Effector memory CD4-positive, alpha-beta T cell (primary cell): ENCODE measurements at places on chromosomes 6 and 20.

DNA sequence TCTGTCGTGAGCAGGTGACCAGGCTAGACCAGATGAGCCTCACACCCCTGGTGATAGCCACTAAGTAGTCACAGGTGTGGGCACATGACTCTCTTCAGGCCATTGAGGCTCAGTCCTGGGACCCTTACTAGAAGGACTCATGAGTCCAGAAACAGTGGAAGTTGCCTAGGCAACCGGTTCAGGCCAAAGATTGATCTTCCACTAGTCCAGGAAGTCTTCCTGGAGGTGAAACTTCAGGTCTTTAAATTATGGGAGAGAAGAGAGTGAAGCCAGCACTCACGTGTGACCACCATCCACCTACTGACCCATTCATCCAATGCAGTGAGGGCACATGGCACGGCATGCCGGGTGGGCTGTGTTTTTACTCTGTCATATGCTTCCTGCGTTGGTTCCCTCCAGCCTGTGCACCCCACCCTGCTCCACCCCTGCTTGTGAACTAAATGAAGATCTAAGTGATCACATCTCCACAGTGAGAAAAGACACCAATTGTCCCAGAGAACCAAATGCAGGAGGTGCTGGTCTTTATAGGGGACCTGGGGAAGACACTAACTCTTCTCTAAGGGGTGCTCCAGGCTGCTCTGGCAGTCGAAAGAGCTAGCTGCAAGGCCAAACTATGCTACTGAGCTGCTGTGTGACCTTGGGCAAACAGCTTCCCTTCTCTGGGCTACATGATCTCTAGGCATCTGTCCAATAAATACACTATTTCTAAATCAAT lies 12.5 kb upstream of the STX16 start:
- no peak for DNase-seq

GRCh38 chr6:157490611-157491269 lies 109.8 kb downstream of the ZDHHC14 start:
- no peak for DNase-seq

GRCh38 chr6:10867952-10868351 lies 13.9 kb downstream of the GCM2 start:
- no peak for DNase-seq

DNA sequence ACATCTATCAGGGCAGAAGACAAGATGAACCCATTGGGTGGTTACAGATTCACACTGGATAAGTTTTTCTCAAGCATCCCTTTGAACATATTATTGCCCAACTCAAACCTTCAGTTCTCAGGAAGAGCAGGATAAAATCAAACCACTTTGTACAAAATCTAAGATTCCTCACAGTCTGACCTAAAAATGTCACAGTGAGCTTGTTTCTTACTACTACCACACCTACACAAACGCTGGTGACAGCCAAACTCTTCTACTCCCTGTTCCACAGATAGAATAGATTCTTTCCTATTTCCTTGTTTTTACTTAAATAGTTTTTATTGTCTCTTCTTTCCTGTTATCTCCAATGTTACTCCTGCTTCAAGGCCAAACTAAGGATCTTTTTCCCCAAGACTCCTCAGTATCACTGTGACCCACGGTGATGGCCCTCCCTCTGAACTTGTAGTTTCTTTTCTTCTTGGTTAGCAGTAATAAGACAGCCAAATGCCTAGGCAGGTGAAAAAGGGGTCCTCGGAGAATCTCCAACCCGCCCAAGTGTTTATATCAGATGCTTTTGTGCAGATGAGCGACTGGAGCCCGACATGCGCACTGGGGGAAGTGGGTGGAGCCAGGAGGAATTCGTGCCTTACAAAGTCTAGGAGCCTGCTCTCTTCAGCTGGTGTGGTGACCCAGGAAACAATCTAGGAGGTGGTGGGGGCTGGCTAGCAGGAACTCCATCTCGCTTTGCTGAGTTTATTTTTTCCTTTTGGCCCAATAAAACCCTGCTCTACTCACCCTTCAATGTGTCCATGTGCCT lies 53.4 kb downstream of the SEL1L2 start:
- no peak for DNase-seq

GRCh38 chr20:29873946-29874345 lies 1383.5 kb upstream of the DEFB115 start:
- no peak for DNase-seq

DNA sequence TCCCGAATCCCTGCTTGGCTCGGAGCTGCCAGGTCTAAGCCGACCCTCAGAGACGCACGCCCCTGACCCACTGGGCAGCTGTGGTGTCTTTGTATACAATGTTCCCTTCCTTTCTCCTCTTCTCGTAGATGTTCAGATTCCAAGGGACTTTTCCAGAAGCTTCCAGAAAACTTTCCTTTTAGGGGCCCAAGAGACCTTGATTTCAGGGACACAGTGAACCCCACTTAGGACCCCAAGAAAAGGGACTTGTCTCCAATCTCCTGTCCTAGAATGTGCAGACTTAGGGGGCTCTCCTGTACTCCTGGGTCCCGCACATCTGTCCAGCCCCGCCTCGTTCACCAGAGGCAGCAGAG lies 103.5 kb downstream of the EDN3 start:
- DNase-seq: no peak

GRCh38 chr20:59406446-59406845 lies 106.0 kb downstream of the EDN3 start:
- no peak for DNase-seq

DNA sequence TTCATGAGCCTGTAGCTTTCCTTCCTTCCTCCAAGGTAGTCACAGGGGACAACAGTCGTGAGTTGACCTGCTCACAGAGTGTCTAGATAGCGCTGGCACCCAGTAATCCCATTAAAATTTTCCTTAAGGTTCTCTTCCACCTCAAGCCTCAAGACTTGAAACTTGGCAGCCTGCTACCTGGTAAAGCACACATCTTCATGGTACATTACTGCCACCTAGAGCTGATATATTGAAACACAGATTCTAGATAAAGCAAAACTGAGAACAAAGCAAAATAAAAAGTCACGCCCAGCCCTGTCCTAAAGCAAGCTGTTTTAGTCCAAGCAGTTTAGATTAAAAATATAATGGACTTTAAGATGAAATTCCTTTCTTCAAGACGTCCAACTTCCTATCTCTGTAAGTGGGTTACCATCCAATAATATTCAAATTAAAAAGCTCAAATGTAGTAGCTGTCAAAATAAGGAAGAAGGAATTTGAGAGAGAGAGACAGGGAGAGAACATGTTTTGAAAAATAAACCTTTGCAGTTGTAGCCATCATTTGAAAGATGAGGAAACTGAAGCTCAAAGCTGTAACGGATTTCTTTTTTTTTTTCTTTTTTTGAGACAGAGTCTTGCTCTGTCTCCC lies 50.7 kb upstream of the CD83 start:
- DNase-seq: no peak

DNA sequence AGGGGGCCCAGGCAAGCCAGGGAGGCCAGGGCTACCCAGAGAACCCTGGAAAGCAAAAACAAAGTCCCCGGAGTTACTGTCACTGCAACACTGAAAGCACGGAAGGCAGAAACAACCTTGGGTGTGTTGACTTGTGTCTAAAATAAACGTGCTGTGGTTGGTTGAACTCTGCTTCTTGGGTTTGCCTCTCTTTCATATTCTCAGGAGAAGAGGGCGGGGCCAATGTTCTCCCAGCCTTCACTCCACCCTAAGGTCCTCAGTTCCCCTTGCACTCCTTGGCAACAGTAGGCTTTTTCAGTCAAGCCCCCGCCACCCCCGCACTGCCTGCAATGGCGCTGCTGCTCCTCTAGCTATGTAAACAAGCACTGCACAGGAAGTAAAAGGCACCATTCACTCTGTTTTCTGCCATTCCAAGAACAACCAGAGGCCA lies 60.9 kb downstream of the COL9A1 start:
- no peak for DNase-seq

- DNase-seq: no peak
Measured at GRCh38 chr6:35686873-35687555, 1.7 kb downstream of the FKBP5 start.

DNA sequence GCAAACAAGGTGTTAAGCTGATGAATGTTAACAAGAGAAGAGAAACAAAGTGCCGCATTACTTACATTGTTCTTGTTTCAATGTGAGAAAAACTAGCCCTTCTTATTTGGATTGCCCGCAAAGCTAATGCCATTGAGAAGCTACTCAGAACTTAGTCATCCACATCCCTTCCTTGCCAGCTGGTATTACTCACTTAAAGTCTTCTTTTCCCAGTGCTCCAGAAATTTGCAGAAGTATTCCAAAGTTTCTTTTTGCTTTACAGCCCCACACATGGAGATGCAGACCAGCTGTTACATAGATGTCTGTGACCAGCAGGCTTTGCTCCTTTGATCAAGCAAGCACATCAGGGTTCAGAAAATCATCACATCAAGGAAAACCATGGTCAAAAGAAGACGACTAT lies 529.0 kb downstream of the TBC1D32 start:
- no peak for DNase-seq

DNA sequence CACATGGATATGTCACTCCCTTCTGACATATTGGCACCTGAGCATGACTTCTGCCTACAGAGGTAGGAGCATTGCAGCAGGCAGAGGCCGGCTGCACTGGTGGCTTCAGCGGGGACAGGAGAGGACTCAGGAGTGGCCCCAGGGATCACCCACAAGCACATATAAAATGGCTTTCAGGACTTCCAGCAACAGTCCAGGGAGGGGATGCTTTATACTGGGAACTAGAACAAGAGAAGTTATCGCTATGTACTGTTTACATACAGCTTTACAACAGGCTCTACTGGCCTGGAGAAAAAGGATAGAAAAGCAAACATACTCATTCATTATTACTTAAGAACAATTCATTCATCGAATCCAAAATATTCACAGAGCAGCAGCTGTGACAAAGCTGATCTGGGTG lies 337.8 kb downstream of the THBS2 start:
- no peak for DNase-seq

GRCh38 chr6:96521306-96521643 lies 331 bp upstream of the UFL1 start:
- DNase-seq: no peak

GRCh38 chr6:108254433-108255410 lies 6.1 kb downstream of the SNX3 start:
- no peak for DNase-seq

- no peak for DNase-seq
Measured at GRCh38 chr6:19472850-19473249, 364.3 kb upstream of the ID4 start.

DNA sequence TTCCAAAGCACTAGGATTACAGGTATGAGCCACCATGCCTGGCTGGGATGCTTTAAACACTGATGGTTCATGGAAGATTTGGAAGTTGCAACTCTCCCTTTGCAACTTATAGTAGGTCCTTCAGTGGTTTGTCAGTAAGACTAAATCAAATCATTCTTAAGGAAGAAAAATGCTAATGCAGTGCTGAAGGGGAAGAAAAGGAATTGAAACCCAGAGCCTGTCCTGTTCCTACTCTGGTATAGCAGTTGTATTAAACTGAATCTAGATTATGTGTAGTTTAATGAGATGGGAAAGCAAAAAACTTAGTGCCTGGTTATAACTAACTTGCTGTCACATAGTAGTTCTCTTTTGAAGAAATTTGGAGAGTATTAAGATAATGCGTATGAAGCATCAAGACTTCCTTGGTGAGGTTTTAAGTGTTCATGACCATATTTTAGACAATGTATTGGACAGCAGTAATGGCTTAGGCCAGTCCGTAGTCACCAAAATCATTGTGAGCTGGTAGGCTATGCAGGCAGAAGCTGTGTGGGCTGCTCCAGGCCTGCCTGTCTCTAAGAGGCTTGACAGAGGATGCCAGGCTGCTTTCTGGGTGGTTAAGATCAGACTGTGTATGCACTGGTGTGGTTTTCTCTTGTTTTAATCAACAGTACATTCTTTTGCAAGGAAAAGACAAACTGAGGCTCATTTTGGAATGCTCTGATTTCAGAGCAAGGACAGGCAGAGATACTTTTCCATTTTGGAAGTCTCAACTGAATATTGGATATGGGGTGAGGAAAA lies 14.0 kb downstream of the PAQR8 start:
- no peak for DNase-seq

GRCh38 chr6:14275493-14275851 lies 157.9 kb downstream of the CD83 start:
- DNase-seq: no peak

GRCh38 chr6:116894669-116895068 lies 17.6 kb downstream of the RFX6 start:
- no peak for DNase-seq

DNA sequence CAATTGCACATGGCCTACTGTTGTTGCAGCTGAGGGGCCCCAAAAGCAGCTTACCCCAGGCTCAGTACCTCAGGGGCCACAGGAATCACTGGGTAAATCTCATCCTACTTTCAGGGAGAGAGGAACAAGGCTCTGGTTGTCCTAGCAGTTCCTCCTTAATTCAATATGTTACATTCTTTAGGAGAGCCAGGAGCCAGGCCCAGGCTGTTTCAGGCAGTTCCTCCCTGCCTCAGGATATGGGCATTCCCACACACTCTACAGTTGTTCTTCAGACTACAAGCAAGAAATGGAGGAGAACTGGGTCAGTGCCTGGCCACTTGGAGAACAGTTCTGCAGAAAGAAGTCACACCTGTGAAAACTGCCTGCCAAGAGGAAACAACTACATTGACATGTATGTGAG lies 9.6 kb upstream of the BTN3A2 start:
- DNase-seq: no peak

- DNase-seq: no peak
Measured at GRCh38 chr20:24337069-24337468, 132.4 kb upstream of the SYNDIG1 start.
